ENCODE measurements at places on chromosomes 11 and 22.

DNA sequence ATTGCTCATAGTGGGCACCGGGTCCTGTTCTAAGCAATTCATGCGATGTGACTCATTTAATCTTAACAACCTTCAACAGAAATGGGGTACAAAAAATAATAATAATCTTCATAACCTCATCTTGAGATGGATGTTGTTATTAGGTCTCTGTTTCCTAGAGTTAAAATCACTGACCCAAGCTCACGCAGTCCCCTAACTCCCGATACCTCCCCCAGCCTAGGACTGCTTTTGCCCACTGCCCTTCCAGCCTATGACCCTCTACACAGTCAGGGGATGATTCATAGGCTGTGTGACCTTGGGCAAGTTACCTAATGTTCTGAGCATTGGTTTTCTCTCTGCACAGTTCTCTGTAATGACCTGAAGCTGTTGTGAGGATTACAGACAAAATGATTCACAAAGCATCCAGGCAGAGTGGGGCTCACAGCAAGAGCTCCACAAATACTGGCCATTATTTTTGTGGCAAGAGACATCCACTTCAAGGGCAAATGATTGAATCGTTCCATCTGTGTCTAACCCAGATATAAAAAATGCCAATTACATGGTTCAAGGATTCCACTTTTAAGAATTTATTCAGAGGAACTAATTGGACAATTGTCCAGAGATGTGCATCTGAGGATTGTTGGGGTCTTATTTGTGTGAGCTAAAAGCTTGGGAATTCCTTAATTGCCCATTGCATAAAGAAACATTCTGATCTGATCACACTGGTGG is 20.0 kb downstream of the MTFP1 start:
- H3K4me1 ChIP-seq: peaks cover 4% of the 10 kb centered on the region
- H3K27ac ChIP-seq: no peak overlapping the region
- DNase-seq: no peak
- H3K27me3 ChIP-seq: no peaks in the 10 kb centered on the region

DNA sequence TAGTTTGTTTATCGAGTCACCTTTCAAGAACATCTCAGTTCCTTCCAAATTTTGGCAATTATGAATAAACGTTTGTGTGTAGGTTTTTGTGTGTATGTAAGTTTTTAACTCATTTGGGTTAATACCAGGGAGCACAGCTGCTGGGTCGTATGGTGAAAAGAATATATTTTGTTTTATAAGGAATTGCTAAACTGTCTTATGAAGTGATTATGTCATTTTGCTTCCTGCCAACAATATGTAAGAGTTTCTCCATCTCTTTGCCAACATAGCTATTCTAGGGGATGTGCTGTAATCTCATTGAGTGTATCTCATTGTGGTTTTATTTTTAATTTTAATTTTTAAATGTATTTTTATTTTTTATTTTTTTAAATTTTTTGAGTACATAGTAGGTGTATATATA is 27.3 kb downstream of the BCL2L13 start:
- no peaks in the 10 kb centered on the region for H3K4me1 ChIP-seq
- no peak for DNase-seq
- H3K4me3 ChIP-seq: no peak overlapping the region

GRCh38 chr22:49132009-49132408 is 695.7 kb downstream of the BRD1 start:
- H3K4me1 ChIP-seq: no peaks in the 10 kb centered on the region
- no peaks in the 10 kb centered on the region for H3K27me3 ChIP-seq
- no peak overlapping the region for H3K27ac ChIP-seq

GRCh38 chr11:77316733-77317342 is 15.4 kb upstream of the GDPD4 start:
- no peaks in the 10 kb centered on the region for H3K36me3 ChIP-seq
- DNase-seq: no peak
- no peaks in the 10 kb centered on the region for H3K4me1 ChIP-seq
- no peak overlapping the region for H3K27ac ChIP-seq
- H3K4me3 ChIP-seq: no peak overlapping the region
- peaks cover 1% of the 10 kb centered on the region for H3K27me3 ChIP-seq

DNA sequence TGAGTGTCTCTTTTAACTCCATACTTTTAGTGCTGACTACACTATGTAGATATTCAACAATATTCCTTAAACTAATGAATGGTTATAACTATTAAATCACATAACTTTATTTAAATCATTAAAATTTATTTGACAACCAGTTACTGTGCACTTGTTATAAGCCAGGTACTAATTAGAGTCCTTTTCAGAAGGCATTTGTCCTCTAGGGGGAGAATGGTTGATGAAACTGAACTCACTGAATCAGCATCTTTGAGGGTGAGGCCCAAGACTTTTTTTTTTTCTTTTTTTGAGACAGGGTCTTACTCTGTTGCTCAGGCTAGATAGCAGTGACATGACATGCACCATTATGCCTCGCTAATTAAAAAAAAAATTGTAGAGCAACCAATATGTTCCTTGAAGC is 515.6 kb upstream of the CCDC90B start:
- no peaks in the 10 kb centered on the region for H3K27me3 ChIP-seq
- H3K4me3 ChIP-seq: no peak overlapping the region
- H3K4me1 ChIP-seq: no peaks in the 10 kb centered on the region
- no peak for DNase-seq
- H3K36me3 ChIP-seq: no peaks in the 10 kb centered on the region

DNA sequence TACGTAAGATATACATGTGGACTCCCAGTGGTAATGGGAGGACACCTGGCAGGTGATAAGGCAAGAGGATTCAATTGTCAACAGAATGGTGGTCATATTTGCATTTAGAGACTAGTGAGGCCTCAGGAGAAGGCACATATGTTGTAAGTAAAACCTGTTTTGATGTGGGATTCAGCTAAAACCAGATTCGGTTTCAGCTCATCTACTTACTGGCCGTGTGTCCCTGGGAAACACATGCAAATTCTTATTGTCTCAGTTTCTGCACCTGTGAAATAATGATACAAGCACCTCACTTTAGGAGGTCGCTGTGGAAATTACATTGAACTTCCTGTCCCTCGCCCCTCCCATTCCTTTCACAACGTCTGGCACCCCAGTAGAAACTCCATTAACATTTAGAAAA is 78.9 kb upstream of the FIBIN start:
- peaks cover 4% of the 10 kb centered on the region for H3K4me1 ChIP-seq
- no peak overlapping the region for H3K4me3 ChIP-seq
- no peaks in the 10 kb centered on the region for H3K27me3 ChIP-seq
- H3K36me3 ChIP-seq: no peaks in the 10 kb centered on the region

- peaks cover 11% of the 10 kb centered on the region for H3K4me1 ChIP-seq
- H3K36me3 ChIP-seq: no peaks in the 10 kb centered on the region
- no peak for DNase-seq
- peaks cover 19% of the 10 kb centered on the region for H3K27me3 ChIP-seq
- no peak overlapping the region for H3K4me3 ChIP-seq
Observed at GRCh38 chr11:2821891-2822290, 63.7 kb downstream of the CDKN1C start.

DNA sequence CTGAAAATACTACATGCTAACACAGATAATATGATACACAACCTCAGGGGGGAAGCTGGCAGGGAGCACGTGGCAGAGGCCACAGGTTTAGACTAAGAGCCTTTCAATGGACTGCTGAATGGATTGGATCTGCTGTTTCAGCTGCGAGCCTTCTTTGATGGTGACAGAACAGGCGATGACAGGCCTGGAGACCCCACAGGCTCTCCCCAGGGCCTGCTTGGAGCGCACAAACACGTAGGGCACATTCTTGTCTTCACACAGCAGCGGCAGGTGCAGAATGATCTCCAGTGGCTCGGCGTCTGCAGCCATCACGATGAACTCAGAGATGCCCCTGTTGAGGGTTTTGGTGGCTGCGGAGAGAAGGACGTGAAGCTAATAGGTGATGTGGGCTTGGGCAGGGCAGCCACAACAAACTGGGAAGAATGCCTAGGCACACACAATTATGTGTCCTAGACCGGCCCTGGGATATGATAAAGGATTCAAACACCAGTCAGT is 13.8 kb downstream of the SNU13 start:
- no peaks in the 10 kb centered on the region for H3K27me3 ChIP-seq
- no peak overlapping the region for H3K4me3 ChIP-seq
- no peak for DNase-seq
- H3K27ac ChIP-seq: no peak overlapping the region

GRCh38 chr11:44110231-44110679 is 14.8 kb downstream of the EXT2 start:
- H3K4me1 ChIP-seq: no peaks in the 10 kb centered on the region
- H3K27me3 ChIP-seq: no peaks in the 10 kb centered on the region
- H3K27ac ChIP-seq: no peak overlapping the region
- H3K4me3 ChIP-seq: no peak overlapping the region
- H3K36me3 ChIP-seq: peaks cover 11% of the 10 kb centered on the region

GRCh38 chr11:125153837-125154236 is 10.7 kb upstream of the PKNOX2 start:
- H3K27me3 ChIP-seq: no peaks in the 10 kb centered on the region
- no peak overlapping the region for H3K4me3 ChIP-seq
- no peaks in the 10 kb centered on the region for H3K36me3 ChIP-seq
- H3K27ac ChIP-seq: no peak overlapping the region

DNA sequence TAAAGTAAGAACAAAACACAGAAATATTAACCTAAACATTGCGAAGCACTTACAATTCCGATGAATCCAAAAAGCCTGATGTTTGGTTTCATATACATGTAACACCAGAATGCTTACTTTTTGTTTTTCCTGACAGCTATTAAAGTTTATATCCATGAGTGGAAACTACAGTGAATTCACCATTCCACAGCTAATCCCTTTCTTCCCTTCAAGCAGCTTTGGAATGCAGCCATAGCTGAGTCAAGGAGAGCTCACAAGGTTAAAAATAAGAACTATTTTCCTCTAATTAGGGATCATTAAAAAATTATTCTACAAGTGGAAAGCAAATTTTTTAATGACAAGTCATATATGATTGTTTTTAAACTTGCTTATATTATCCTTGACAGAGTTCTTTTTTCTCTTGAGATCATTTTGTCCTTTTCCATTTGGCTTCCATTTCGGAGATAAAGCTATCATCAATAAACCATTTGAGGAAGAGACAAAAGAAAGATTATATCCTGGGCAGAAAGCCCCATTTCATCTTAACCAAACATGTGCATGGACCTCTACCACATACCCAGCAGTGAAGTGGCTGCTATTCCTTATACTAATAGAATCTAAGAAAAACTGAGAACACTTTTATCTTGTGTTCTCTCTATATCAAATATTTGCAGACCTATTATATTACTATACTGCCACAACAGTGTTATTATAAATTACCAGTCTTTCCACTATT is 19.7 kb upstream of the FIBIN start:
- no peaks in the 10 kb centered on the region for H3K4me1 ChIP-seq
- no peak overlapping the region for H3K4me3 ChIP-seq
- H3K27me3 ChIP-seq: no peaks in the 10 kb centered on the region
- no peak for DNase-seq

DNA sequence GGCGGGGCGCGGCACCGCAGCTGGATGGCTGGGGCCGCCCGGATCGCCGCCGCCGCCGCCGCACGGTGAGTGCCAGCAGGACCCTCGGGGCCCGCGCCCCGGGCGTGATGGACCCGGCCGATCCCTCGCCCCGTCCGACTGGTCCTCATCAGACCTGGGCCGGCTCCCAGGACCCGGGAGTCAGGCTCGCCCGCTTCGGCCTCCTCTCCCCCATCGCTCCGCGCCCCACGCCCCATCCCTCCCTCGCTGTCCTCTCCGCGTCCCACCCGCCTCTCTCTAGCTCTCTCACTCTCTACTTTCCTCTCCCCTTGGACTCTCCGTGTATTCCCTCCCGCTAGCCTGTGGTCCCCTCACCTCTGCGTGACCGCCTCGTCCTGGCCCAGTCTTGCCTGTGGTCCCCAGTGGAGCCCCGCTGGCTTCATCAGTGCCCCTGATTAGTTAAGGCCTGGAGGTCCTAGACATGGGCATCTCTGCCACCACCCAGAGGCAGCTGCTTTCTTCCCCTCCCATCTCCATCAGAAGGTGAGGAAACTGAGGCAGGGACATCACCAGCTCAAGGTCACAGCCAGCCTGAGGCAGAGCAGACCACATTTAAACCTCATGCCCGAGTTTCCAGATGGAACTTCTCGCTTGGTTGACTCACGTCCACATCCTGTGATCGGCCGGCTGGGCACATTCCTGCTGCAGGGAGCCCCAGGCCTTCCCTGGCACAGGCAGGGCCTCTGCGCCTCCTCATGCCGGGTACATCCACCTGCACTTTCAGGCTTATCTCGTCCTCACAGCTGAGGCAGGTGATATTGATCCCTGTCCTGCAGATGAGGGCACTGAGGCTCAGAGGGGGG is 429 bp downstream of the SLC39A13 start:
- H3K4me1 ChIP-seq: peaks cover 7% of the 10 kb centered on the region
- no peaks in the 10 kb centered on the region for H3K27me3 ChIP-seq
- peak overlapping the region; percentile 75 for H3K4me3 ChIP-seq
- DNase-seq: no peak
- peak overlapping the region; percentile 11 for H3K27ac ChIP-seq
- no peaks in the 10 kb centered on the region for H3K36me3 ChIP-seq

GRCh38 chr11:13926981-13927380 is 35.5 kb upstream of the SPON1 start:
- peaks cover 2% of the 10 kb centered on the region for H3K4me1 ChIP-seq
- no peaks in the 10 kb centered on the region for H3K27me3 ChIP-seq
- H3K36me3 ChIP-seq: no peaks in the 10 kb centered on the region
- DNase-seq: no peak

DNA sequence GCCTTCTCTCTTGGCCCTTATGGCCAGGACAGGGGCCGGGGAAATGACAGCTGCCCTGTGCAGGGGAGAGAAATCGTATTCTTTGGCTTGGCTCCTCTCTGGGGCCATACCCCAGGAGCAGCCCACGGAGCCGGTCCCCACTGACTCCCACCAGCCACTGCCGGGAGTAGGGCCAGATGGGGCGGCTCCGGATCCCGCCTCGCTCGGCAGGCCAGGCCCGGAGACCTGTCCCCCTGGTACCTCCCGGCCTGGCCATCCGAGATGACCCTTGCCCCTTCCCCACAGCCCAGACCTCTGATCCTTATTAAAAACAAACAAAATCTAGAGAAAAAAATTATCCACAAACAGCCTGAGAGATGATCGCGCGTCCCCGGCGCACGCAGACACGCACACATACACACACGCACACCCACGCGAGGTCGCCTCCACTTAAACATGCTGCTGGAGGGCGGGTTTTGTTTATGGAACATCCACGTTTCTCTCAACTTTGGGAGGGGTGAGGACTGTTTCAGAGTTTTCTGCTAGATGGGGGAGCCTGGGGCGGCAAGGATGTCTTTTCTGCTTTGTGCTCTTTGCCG is 59.1 kb downstream of the IGLL1 start:
- no peaks in the 10 kb centered on the region for H3K4me1 ChIP-seq
- H3K27me3 ChIP-seq: peaks cover 46% of the 10 kb centered on the region
- no peak for DNase-seq

DNA sequence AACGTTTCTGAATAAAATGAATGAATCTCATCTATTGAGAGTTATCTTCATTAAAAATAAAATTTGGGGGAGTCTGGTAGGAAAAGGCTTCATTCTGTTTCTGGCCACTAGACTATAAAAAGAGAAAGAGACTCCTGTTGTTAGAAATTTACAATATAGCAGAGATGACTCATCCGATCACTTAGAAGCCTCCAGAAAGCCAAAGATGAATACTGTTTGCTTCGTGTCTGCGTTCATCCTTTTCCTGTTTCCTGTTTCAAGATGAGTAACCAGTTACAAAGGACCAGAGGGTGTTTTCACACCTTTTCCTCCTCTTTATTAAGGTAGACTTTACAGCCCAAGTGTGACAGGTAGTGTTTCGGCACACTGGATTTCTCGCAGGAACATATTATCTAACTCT is 1120.7 kb downstream of the LRRC4C start:
- H3K4me1 ChIP-seq: no peaks in the 10 kb centered on the region
- no peaks in the 10 kb centered on the region for H3K27me3 ChIP-seq
- no peaks in the 10 kb centered on the region for H3K36me3 ChIP-seq
- H3K27ac ChIP-seq: no peak overlapping the region
- no peak for DNase-seq
